Tracheal epithelial cell (primary cell): ENCODE measurements at places on chromosomes 5 and 9. TPM values are rescaled to one million over a fixed set of nuclear protein-coding genes. Genes with fewer than 3 reads are reported as not detected.

C9 gene
- not detected in 2 replicates for total RNA-seq

CDH18 gene
- total RNA-seq = not detected in 2 replicates

CD72 gene
- total RNA-seq = 0.72 TPM in 1 of 2 replicates, not detected in the other

PPP3R2 gene
- not detected in 2 replicates for total RNA-seq

ADAMTSL2 gene
- total RNA-seq = under 0.01 TPM in 1 of 2 replicates, not detected in the other

PRUNE2 gene
- total RNA-seq = under 0.01 and 7.7 TPM in 2 replicates

PCDHGB3 gene
- 0.24 and 0.43 TPM in 2 replicates for total RNA-seq
